Stomach (tissue), 19 donors: ENCODE measurements at places on chromosomes 1 and 21. TPM values are rescaled to one million over a fixed set of nuclear protein-coding genes. Genes with fewer than 3 reads are reported as not detected.

NTRK1 gene
- 1.2 TPM for polyA plus RNA-seq

APOBEC4 gene
- not detected for polyA plus RNA-seq

CAPN8 gene
- polyA plus RNA-seq = 127 TPM

IVL gene
- polyA plus RNA-seq = 11.5 TPM

NBPF4 gene
- polyA plus RNA-seq = not detected

ABCG1 gene
- 4.2 TPM for polyA plus RNA-seq

DR1 gene
- 27.3 TPM for polyA plus RNA-seq

CNN3 gene
- polyA plus RNA-seq = 129 TPM

TGFBR3 gene
- 11.1 TPM for polyA plus RNA-seq

SLC44A5 gene
- polyA plus RNA-seq = not detected
